Activated T-helper 1 cell treated with anti-CD3 and anti-CD28 coated beads, Interleukin-2, amount 50 U/mL, for 16 hours (primary cell): ENCODE measurements at places on chromosomes 3 and 15.

DNA sequence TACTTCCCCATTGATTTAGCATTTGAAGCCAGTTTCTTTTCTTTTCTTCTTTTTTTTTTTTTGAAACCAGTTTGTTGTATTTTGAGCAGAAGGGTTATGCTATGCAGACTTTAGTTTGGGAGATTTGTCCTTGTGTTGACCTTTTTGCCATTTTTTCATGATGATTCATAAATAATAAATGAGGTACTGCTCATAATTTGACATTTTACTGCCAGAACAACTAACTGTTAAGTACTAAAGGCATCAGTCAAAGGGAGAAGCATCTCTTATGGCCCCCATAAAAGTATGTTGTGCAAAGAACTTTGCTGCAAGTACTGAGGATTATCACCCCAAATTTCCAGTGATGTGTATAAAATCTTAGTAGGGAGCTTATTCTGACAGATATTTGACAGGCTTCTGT is 1.7 kb upstream of the GPR87 start:
- no peak for DNase-seq

DNA sequence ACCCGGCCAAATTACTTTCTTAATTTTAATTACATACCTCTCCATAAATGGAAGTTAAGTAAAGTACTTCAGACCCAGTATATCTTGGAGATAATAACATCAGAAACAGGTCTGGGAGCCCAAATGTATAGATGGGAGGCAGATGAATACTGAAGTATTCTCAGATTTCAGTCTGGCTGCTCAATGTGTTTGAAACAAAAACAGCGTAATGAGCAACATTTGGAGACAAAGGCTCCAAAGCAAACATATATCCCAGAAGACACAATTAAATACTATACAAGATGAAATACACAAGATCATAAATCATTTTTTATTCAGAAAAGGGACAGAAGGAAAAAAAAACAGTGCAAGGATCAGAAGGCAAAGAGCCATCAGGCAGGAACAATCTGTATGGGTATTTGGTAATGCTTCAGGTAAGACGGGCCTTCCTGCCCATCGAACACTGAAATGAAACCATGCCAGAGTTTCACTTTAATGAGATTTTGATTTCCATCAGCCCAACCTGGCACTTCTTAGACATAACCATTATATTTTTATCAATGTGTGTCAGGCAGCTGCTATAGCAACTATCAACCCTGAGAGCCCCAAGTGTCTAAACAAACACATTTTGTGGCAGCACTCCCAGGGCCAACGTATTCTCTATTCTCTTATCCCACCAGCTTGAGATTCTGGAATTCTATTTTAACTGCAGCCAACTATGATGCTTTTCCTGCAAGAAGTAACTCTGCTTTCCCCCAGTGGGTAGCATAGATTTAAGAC is 210.8 kb downstream of the STT3B start:
- DNase-seq = no peak

DNA sequence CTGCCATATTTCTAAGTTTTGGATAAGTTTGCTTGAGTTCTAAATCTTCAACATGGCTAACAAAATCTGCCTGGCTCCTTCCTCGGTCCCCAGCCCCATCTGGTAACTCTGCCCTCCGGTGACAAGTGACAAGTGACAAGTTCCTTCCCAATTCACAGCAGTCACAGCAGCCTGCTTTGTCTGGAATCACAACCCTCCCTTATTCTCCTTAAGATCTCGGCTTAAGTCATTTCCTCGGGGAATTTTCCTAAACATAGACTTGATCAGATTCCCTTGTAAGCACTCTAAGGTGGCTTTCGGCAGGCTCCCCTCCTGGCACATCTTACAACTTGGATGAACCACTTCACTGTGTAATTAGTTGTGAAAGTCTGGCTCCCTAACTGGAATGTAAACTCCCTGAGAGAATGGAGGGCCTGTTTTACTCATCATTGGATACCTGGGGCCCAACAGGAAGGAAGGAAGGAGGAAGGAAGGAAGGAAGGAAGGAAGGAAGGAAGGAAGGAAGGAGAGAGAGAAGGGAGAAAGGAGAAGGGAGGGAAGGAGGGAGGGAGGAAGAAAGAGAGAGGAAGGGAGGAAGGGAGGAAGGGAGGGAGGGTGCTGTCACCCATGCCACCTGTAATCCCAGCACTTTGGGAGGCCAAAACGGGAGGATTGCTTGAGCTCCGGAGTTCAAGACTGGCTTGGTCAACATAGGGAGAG is 126.4 kb downstream of the SHQ1 start:
- DNase-seq = no peak

- DNase-seq = no peak
These were observed 1.6 kb upstream of the ITGA11 start for GRCh38 chr15:68433551-68433950.

- no peak for DNase-seq
These were observed 12.4 kb downstream of the CFAP161 start for GRCh38 chr15:81146466-81146865.

DNA sequence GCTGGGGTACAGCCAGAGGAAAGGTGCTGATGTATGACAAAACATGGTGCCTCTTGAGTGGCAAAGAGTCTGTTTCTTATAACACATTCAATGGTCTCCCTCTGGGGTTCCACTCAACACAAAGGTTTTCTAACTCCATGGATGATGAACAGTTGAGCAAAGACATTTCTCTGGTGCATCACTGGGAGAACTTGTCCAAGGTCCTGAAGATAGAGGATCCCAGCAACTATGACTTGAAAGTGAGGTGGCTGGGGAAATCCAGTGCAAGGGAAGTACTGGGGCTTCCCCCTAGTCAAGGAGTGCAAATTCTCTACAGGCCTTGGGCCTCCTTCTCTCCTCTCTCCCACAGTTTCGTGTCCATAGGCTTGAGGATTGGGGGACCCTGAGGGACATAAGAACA is 431.1 kb downstream of the WDR72 start:
- DNase-seq = no peak

DNA sequence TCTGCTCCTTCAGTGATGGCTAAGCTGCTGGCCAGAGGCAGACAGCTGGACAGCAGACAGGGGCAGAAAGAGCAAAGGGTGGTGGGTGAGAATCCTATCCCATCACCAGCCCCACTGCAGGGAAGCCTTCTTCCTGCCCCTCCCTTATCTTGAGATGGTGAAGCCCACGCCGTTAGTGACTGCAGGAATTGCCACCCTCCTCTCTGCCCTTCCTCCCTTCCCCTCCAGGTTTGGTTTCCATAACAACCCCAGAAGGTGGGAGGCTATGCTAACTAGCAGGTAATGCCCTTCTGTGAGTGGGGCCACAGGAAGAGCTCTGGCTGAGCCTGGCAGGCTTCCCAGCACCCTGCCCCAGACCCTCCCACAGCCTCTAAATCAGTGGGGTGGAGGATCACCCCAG is 32.8 kb downstream of the SCN5A start:
- DNase-seq = no peak

DNA sequence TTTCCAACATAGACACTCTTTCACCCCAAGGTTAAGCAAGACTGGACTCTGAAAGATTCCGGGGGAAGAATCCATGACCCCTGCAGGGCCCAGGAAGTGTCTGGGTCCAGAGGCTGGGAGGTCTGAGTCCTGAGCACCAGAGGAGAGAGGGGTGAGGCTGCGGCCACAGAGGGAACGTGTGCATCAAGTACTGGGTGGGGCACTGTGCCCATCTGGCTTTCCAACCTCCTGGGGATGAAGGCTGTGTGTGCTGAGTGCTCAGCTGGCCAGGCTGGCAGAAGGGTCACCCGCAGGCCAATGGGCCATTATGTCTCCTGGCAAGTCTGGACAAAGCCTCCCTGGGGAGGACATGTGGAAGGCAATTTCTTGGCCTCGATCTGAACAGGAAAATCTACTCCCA is 3.3 kb downstream of the CHRNA3 start:
- DNase-seq = no peak

DNA sequence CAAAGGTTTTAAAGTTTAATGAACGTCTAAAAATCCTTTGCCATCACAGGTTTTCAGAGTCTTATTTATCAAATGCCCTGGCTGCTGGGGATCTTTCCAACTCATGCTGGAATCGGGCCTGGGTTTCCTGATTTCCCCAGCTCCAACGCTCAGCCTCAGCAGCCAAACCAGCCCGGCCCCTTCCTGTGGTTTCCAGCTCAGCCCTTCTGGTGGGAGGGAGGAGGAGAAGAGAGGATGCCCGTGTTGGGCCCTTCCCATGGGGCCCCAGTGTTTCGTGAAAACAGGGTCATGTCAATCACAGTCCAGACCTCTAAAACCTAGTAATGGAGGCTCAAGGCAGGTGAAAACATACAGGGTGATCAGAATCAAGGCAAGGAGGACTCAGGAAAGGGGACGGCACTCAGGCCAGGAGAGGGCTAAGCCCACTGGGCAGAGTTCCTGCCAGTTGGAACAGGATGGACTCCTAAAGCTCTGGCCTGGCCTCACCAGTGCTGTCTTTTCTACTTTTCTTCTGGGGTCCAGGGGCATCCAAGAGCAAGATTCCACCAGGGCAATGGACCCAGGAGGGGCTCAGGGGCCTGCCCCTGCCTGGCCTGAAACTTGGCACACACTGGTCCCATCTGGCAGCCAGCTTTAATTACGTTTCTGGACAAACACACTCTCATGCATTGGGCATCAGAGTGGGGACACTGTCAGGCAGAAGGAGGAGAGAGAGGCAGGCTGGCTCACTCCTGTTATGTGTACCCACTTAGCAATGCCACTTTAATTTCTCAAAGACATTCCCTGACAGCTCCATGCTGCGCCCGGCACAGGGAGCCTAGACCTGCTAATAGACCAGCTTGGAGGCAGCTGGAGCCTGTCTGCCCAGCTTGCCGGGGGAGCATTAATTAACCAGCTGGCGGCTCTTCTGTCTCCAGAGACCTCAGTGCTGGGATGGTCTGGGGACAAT is 194.6 kb downstream of the FAM43A start:
- DNase-seq = no peak

DNA sequence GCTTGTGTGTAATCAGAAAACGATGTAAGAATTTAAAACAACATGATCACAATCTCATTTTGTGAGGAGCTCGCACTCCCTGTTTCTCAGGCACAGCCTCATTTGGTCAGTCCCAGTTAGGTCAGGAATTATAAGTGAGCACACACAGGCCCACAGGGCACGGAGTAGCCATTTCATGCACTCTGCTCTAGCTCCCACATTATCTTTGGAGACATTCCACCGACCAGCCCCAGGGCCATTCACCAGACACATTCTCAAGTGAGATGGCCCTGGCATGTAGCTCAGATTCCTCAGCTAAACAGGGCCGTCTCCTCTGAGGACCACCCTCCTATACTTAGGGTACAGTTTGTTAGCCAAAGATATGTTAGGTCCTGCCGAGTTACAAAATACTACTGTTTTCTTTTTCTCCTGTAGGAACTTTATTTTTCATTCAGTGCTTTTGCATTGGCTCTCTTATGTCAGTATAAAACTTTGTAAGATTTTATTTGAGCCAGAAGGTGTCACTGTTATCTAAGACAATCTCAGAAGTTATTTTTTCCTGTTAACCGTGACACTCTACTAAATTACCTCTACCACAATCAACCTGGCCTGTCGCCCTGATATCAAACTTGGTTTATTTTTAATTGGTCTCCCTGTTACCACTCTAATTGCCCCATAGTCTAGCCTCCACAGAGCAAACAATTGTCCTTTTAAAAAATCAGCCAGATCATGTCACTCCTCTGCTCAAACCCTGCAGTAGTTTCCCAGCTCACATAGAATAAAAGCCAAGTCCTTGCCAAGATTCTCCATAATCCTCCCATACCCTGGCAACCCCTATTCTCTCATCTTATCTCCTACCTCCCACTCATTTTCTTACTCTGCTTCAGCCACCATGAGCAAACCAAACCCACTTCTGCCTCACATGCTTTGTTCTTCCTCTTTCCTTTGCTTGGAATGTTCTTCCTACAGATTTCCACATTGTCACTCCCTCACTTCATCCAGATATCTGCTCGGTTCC is 105.7 kb downstream of the PPP2R3A start:
- no peak for DNase-seq

DNA sequence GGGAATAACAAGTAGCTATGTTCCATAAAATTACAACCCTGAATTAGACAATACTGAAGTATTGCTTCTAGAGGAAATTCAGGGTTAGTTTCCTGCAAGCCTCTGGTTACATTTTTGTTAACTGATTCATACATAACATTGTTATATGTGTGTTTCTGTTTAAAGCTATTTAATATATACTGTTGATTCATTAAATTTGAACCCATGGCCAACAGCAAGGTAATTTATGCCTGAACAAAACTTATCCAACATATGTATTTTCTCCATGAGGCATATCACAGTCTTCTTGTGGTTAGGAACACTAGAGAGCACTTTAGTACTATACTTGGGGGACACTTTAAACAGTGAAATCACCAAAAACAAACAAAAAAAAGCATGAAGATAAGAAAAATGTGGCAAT is 47.7 kb upstream of the PTX3 start:
- DNase-seq = no peak

DNA sequence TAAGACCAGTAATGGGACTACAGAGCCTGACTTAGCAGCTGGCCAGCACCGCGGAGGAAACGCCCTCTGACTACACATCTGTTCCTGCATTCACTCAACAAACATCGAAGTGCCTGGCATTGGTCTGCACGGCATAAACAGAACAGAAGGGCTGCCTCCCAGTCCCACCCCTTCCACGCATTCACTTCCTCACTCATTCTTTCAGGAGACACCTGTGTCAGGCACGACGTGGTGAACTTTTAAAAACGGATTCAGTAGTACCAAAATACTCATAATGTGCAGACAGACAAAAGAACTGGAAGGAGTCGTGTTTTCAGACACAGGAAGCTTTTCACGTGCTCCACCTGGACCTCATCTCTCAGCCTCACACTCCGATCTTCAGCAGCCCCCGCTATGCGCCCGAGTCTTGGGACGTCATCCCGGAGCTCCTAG is 123.3 kb downstream of the XXYLT1 start:
- no peak for DNase-seq

- no peak for DNase-seq
These were observed 110.1 kb upstream of the TGFBR2 start for GRCh38 chr3:30496066-30496966.

DNA sequence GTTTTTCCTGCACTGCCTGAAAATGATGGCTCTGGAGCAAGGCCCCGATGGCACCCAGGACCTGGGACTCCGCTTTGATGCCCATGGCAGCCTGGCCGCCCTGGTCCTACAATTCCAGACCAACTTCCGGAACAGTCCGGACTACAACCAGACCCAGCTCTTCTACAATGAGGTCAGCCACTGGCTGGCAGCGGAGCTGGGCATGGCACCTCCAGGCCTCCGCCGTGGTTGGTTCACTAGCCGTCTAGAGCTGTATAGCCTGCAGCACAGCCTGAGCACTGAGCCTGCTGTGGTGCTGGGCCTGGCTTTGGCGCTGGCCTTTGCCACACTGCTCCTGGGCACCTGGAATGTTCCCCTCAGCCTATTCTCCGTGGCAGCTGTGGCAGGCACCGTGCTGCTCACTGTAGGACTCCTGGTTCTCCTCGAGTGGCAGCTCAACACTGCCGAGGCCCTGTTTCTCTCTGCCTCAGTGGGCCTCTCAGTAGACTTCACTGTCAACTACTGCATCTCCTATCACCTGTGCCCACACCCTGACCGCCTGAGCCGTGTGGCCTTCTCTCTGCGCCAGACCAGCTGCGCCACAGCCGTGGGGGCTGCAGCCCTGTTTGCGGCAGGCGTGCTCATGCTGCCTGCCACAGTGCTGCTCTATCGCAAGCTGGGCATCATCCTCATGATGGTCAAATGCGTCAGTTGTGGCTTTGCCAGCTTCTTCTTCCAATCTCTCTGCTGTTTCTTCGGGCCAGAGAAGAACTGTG is 10.9 kb downstream of the DISP2 start:
- DNase-seq = no peak
